ENCODE measurements at places on chromosomes 1 and 21.

DNA sequence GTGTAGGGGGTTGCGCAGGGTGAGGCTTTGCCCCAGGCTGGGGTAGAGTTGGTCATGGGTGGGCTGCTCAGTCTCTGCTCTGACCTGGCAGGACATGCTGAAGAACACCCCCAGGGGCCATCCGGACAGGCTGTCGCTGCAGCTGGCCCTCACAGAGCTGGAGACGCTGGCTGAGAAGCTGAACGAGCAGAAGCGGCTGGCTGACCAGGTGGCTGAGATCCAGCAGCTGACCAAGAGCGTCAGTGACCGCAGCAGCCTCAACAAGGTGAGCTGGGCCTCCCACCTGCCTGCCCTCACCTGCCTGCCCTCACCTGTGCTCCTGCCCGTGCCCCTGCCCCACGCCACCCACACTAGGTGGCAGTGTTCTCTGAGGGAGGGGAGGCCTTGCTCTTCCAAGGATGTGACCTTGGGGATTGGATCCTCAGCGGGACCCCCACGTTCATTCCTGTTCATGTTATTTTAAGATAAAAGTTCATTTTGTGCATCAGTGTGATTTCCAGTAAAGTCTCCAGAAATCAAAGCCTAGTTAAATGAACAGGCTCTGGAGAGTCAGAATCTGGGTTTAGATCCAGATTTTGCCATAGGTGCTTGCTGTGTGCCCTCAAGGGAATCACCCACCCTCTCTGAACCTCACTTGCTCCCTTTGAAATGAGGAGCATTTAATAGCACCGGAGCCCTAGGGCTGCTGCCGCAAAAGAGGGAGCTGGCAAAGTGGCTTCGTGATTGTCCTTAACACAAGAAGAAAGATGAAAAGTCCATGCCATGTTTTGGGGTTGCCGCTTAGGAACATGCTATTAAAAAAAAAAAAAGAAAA lies 87.9 kb downstream of the ARHGEF10L start:
- DNase-seq: no peak

- DNase-seq: no peak
Observed at GRCh38 chr1:39413902-39414528, 77.4 kb upstream of the BMP8A start.

DNA sequence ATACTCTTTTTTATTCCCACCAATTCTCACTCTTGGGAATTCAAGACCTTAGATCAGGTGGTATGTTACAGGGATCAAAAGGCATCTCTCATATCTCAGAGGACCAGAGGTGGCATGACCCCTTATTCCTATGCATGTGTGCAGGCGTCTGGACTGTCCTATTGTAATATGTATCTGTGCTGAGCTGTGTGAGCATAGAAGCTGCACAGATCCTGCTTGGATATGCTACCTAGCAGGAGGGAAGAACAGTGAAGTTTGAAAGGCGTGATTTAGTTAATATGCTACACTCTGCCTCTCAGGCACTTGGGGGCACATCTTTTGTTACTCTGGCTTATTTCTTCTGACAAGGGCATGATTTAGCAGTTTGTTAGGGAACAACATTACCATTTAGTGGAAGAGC lies 86.7 kb upstream of the ZRANB2 start:
- DNase-seq: no peak

DNA sequence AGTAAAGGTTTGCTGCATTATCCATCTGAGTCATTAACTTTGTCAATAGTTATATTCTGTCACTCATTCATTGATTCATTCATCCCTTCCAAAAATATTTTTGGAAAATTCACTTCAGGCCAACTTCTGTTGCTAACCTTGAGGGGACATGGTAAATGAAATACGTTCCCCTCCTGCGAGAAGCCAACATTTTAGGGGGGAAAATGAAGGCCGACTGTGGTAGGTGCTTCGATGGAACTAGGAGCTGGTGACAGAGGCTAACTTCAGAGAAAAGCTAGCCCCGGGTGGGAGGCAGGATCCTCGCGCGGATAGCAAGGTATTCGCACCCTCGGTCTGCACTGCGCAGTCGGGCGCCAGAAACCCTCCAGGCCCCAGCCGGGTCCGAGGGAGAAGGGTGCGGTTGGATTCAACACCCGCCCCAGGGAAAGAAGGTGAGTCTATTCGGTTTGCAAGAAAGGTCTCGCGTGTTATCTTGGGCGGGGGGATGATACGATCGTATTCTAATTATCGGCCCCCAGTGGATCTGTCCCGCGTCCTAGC lies 646 bp upstream of the RRP15 start:
- no peak for DNase-seq

All from effector CD4-positive, alpha-beta T cell (primary cell).